Fibroblast of skin of abdomen (primary cell): ENCODE measurements at places on chromosomes 4 and X.

- DNase-seq = peak; percentile 78
These were observed at the start of gene IQSEC2 for GRCh38 chrX:53281321-53281822. TSS of gene IQSEC2 (minus strand) at chrX:53281584.

DNA sequence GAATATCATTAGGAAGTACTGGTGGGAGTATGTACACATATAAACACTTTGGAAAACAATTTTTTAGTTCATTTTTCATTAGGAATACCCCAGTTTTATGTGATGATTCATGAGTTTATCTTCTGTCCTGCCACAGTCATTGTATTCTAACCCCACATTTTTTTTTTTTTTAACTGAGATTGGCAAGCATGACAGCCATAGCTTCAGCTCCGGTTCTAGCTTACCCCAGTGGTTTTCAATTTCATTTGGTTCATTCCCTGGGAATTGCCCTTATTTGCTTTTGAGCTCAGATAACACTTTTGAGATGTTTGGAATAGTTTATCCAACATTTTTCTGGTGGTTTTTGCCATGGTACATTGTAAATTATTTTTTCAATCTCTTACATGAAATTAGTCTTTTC lies 21.0 kb upstream of the FMR1 start:
- DNase-seq = no peak

GRCh38 chr4:94390804-94391410 lies 48.3 kb upstream of the HPGDS start:
- peak; percentile 10 for DNase-seq

DNA sequence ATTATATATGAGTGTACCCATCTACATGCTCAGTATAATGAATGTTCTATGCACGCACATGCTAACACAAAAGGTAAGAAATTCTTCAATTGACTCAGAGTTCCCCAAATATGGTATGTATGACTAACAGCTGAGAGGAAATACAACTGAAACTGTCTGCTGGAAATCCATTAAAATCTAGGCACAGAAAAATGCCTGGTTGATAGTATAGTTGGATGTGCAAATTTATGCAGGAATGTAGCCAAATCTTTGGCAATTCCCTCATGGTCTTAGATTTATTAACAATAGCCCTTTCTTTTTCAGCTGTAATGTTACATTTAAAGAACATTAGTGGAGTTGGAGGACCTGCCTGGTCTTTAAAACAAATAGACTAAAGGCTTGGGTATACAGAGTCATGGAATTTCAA lies 5.5 kb downstream of the CAMK2D start:
- peak; percentile 90 for DNase-seq

DNA sequence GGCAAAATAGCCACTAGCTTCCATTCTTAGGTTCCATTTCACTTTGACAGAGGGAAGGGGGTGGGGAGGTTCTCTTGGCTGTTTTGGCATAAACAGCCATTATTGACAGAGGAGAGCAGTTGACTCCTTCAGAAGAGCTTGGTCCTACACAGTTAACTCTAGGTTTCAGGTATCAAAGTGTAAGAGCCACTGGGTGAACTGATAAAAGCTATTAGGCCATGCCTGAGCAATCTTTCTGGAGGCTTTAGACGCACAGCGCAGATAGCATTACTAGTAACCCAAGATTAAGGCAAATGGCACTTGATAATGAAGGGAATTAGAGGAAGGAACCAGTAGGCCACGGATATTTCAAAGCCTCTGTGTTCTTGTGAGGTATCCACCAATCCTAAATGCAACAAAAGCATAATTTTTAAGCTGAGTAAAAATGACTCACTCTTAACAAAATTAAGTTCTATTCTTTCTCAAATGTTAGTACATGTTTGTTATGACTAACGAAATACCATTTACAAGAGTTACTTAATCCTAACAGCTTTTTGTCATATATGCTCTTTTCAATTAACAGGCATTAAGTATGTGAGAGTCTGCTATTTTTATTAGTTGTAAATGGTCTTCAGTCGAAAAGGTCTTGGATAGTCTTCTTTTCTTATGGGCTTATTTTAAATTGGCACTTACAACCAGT lies 53.6 kb downstream of the SLC7A11 start:
- DNase-seq = peak; percentile 13

DNA sequence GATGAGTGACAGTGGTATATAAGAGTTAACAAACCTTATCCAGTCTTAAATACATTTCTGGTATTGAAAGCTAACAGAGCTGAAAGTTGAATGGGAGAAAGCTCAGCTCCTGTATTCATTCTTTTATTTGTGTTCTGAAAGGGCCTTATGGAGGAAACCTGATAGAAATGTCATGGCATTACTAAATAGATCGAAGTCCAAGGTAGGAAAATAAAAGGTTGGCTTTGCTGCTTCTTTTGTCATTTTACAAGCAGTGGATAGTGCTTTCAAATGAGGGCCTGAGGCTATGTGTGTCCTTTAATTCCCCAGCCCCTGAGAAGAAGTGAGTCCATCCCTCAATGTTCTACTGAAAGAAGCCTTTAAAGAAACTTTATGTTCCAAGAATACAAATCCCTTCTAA lies 974.3 kb upstream of the INTU start:
- DNase-seq = no peak

DNA sequence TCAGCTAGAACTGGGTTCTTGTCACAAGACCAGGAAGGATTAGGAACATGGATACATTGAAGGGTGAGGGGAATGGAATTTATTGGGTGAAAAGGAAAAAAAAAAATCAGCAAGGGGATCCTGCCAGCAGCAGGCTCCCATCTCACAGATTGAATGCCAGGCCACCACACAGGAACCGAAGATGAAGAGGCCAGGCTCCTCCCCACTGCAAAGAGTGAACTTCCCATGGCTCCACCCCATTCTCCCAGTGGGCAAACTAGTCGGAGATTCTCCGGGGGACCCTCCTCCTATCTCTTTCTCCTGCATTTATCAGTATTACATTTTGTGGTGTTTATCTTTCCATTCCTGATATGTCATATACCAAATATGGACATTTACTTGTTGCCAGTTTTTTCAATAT lies 46.0 kb upstream of the MAGED1 start:
- DNase-seq = no peak

DNA sequence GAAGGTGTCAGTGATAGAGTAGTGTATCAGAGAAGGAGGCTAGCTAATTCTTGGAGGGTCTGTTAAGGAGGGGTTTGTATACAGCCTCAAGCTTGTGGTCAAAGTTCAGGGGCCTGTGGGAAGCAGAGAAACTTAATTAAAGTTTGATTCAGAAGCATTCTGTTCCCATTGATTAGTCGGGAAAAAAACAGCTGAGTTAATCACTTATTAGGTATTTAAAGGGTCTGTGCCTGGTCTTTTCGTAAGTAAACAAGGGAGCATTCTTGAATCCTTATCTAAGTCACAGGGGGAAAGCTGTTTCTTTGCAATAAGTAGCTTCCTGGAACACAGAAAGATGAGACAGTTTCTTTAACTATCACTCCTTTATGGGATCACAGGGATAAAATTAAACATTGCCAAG lies 492.1 kb downstream of the PCDH10 start:
- DNase-seq = no peak

DNA sequence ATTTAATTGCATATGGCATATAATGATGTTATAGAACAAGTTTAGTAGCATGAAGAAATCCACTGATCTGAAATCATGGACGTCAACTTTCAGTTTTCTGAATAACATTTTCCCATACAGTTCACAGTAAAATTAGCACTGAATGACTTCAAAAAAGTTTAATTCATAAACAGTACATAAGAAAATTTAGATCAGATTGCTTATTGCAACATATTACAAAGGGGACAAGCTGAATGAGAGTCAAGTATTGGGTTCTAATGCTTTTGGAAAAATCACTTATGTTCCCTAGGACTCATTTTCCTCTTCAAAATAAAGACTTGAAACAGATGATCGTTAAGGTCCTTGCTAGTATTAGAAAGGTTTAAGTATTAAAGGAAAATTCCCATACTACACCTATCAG lies 898.3 kb upstream of the INTU start:
- no peak for DNase-seq

DNA sequence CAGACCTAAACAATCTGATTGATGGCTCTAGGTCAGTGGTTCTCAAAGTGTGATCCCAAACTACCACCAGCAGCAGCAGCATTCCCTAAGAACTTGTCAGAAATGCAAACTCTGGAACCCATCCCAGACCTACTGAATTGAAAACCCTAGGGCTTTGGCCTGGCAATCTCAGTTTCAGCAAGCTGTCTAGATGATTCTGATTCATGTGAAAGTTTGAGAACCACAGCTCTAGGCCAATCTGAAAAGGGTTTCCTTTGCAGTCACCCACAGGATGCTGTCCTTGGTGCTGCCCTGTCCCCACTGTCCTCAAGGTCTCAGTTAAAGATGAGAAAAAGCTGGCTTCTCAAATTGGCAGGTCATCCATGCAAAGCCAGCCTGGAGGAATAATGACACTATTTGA lies 34.8 kb downstream of the SMPX start:
- DNase-seq = peak; percentile 31

- no peak for DNase-seq
These were observed 1112.5 kb downstream of the TECRL start for GRCh38 chr4:63296773-63297172.

DNA sequence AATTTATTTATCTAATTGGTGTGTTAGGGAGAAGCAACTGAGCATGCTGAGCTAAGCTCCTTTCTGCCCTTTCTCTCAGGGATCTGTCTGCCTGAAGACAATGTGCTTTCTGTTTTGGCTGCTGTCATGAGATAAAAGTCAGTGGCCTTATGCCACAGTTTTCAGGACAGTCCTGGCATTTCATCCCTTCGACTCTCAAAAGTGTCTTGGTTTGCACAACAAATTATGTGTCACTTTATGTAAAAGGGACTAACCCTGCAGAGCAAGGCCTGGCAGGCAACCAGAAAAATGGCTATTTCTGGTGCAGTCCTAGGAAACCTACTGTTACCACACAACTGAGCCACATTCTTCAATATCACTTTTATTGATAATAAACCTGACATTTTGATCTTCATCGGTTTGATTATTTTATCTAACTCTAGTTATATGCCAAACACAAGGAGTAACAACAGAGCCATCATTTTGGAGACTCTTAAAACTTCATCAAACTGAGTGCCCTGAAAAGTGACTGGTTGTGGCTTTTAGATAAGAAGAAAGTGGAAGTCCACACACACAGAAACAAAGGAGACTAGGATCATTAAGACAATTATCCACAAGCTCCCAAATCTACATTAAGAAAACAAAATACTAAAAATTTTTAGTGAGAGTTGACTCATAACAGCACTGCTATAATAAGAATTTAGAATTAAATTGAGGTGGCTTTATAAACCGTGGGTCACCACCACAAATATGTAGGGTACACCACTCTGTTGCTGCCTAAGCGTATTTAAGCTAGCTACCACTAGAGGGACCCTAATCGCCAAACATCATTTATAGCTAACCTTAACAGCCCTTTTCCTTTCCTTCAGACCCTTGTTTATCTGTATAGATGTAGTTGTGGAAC lies 95.9 kb upstream of the PTPN13 start:
- DNase-seq = peak; percentile 78

DNA sequence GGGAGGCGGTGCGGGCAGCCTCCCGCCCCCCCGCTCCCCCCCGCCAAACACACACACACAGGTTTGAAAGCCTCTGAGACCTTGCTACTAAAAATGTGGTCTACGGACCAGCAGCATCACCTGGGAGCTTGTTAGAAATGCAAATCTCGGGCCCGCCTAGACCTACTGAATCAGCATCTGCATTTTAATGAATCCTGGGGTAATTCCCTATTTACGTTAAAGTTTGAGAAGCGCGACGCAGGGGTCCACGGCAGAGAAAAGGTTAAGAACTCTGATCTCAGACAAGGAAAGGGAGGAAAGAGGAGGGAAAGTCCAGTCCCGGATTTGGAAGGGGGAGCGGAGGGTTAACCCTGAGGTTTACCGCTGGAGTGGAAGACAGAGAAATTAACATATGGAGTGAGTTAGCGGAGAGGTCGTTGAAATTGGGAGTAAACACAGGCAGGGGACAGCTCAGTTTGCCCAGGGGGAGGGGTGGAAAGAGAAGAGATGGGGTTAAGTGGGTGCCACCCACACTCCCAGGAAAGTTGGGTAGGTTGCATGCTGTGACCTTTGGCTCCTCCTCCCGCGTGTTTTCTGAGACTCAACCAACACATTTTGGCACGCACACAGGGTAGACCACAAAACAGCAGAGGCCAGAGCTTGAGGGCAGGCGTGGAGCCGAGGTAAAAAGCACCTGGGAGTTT lies 483.6 kb downstream of the BCOR start:
- no peak for DNase-seq

- no peak for DNase-seq
These were observed 160.6 kb upstream of the RPS6KA3 start for GRCh38 chrX:20427173-20427770.

- no peak for DNase-seq
These were observed 22.8 kb upstream of the FGF2 start for GRCh38 chr4:122803788-122804208.

DNA sequence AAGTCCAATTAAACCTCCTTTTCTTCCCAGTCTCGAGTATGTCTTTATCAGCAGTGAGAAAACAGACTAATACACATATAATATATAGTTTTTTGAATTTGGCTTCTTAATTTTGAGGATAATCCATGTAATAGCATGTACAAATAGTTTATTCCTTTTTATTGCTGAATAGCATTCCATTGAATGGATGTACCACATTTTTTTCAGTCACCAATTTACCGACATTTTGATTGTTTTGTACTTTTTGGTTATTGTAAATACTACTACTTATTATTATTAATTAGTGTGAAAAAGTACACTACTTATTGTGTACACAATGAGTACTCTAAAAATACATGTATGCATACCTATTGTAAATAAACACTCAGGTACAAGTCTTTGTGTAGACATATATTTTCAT lies 42.3 kb upstream of the ANXA10 start:
- no peak for DNase-seq

- DNase-seq = no peak
These were observed 9.0 kb upstream of the BCOR start for GRCh38 chrX:40106676-40107290.

GRCh38 chr4:76616526-76616925 lies 181.5 kb downstream of the SHROOM3 start:
- DNase-seq = no peak

DNA sequence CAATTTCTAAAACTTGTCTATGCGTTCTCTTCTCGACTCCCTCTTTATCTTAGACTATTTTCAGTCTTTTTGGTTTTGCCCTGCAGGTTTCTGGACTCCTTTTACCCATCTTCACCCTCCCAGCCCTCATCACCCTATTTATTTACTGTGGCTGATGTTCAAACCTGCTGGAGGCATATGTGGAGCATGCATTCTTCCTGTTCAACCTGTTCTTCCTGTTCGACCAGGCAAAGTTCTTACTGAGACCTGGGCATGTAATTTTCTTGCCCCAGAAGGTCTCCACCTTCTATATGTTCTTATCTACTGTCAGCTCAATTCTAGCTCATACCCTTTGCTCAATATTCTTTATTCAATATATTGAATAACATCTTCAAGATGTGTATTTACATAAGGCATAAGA lies 69.4 kb upstream of the AGA start:
- DNase-seq = no peak
